ENCODE measurements at places on chromosomes 3 and 15. TPM values are rescaled to one million over a fixed set of nuclear protein-coding genes. Genes with fewer than 3 reads are reported as not detected.

DNA sequence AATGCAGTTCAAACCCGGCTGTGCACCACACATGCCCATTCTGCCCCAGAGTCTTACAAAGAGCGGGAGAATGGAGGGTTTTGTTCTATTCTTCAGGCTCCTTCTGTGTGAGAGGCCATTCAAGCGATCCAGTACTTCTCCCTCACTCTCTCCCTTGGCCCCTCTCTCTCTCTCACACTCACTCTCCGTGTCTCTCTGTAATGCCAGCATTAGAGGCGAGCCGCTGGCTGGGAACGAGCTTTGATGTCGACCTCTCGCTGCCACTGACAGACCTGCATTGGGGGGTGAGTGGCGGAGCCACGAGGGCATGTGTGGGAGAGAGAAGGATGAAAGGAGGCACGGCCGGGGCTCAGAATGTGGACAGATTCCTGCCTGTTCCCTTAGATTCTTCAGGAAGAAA, 231.7 kb upstream of the ARRDC4 start:
- no peak for DNase-seq

Gene ZNF774
- 1.3 TPM for total RNA-seq

Gene TRAIP
- 2.7 TPM for total RNA-seq

DNA sequence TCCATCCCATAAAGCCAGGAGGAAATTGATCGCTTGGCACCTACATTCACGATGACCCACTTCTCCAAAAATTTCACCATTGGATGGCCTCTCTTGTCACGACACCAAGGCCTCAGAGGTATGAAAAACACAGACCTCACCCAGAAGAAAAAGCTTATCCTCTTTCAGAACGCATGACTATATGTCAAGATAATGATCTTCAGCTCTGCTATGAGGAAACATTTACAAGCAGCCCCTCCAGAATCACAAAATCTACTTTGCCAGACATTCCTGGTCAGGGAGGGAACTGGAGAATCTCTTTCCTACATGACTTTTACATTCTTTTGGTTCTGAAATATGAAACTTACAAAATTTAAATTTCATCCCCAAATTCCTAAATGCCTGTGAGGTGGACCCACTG, 122.7 kb downstream of the WNT5A start:
- no peak for DNase-seq

Gene PPP2R3A
- total RNA-seq = 15.9 TPM

DNA sequence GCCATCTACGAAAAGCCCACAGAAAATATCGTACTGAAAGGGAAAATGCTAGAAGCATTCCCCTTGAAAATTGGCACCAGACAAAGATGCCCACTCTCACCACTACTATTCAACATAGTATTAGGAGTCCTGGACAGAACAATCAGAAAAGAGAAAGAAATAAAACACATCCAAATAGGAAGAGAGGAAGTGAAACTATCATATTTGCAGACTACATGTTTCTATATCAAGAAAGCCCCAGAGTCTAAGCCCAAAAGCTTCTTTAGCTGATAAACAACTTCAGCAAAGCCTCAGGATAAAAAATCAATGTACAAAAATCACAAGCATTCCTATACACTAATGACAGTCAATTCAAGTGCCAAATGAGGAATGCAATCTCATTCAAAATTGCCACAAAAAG, 15.6 kb downstream of the OR5K3 start:
- DNase-seq = no peak

Gene SNX1
- 47.8 TPM for total RNA-seq
